ENCODE measurements at places on chromosomes 2 and 18. TPM values are rescaled to one million over a fixed set of nuclear protein-coding genes. Genes with fewer than 3 reads are reported as not detected.

CIB4 gene
- total RNA-seq, result not detected

GFPT1 gene
- total RNA-seq, result 39.3 TPM

CROCC2 gene
- total RNA-seq, result not detected

SAG gene
- not detected for total RNA-seq

ADGRF3 gene
- 0.54 TPM for total RNA-seq

SERPINB10 gene
- not detected for total RNA-seq

CHCHD5 gene
- 24.4 TPM for total RNA-seq

MRO gene
- total RNA-seq, result not detected

CFAP53 gene
- total RNA-seq, result 0.22 TPM

SPHKAP gene
- total RNA-seq, result 0.71 TPM

- peaks cover 1% of the 10 kb centered on the region for H3K4me1 ChIP-seq
- H3K27me3 ChIP-seq, result no peaks in the 10 kb centered on the region
- H3K4me3 ChIP-seq, result no peak overlapping the region
- no peak overlapping the region for H3K27ac ChIP-seq
- H3K36me3 ChIP-seq, result no peaks in the 10 kb centered on the region
Measured at GRCh38 chr2:174704061-174704460, 60.2 kb downstream of the CHRNA1 start.

- no peak overlapping the region for H3K27ac ChIP-seq
- no peak for DNase-seq
- H3K4me3 ChIP-seq, result no peak overlapping the region
- no peaks in the 10 kb centered on the region for H3K4me1 ChIP-seq
- no peaks in the 10 kb centered on the region for H3K27me3 ChIP-seq
Measured at GRCh38 chr2:169294001-169294675, 68.2 kb downstream of the LRP2 start.

- H3K4me1 ChIP-seq, result no peaks in the 10 kb centered on the region
- H3K4me3 ChIP-seq, result no peak overlapping the region
- no peak for DNase-seq
- H3K27me3 ChIP-seq, result peaks cover under 1% of the 10 kb centered on the region
- H3K27ac ChIP-seq, result no peak overlapping the region
Measured at GRCh38 chr2:127818241-127818640, 7.3 kb upstream of the WDR33 start.

- peaks cover 16% of the 10 kb centered on the region for H3K27me3 ChIP-seq
- peaks cover 47% of the 10 kb centered on the region for H3K4me1 ChIP-seq
- H3K4me3 ChIP-seq, result peak overlapping the region; percentile 75
- peak; percentile 75 for DNase-seq
Measured at GRCh38 chr2:100107906-100108647, 34.3 kb downstream of the AFF3 start.

GRCh38 chr2:216694826-216695217 lies 527 bp downstream of the IGFBP5 start:
- peak overlapping the region; percentile 78 for H3K4me3 ChIP-seq
- no peaks in the 10 kb centered on the region for H3K36me3 ChIP-seq
- no peak for DNase-seq
- no peak overlapping the region for H3K27ac ChIP-seq

DNA sequence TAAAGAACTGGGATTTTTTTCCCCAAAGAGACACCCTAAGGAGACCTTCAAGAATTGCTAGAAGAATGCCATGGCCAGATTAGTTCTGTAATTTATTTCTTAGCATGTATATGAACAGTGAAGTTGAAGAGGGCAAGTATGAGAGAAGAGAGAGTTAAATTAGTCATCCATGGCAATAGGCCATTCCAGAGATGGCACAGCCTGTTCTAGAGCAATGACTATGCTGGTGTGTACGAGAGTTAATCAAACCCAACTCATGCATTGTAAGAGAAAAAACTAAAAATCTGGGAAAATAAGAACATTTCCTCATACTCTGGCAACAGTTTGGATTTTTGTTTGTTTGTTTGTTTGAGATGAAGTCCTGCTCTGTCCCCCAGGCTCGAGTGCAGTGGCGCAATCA lies 112.1 kb upstream of the PIK3C3 start:
- no peak for DNase-seq
- H3K36me3 ChIP-seq, result no peaks in the 10 kb centered on the region
- H3K27ac ChIP-seq, result no peak overlapping the region
- H3K4me1 ChIP-seq, result no peaks in the 10 kb centered on the region
- H3K4me3 ChIP-seq, result no peak overlapping the region

DNA sequence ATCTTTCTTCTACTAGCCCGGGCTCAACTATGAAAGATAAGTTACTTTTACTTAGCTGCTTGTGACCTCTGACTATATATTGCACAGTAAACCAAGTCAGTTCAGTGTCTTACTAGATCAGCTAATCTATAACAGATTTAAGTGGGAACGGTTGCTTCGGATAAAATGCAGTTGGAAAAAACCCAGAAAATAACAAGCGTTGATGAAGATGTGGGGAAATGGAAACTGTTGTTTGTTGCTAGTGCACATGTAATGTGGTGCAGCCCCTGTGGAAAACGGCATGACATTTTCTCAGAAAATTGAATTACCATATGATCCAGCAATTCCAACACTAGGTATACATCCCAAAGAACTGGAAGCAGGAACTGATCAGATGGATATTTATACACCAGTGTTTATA lies 248.5 kb downstream of the PRKCE start:
- H3K36me3 ChIP-seq, result no peaks in the 10 kb centered on the region
- H3K27ac ChIP-seq, result no peak overlapping the region
- no peak overlapping the region for H3K4me3 ChIP-seq
- no peaks in the 10 kb centered on the region for H3K27me3 ChIP-seq

GRCh38 chr2:9074930-9075329 lies 71.4 kb upstream of the MBOAT2 start:
- H3K4me1 ChIP-seq, result no peaks in the 10 kb centered on the region
- DNase-seq, result no peak
- H3K27ac ChIP-seq, result no peak overlapping the region
- H3K36me3 ChIP-seq, result no peaks in the 10 kb centered on the region
- no peak overlapping the region for H3K4me3 ChIP-seq

DNA sequence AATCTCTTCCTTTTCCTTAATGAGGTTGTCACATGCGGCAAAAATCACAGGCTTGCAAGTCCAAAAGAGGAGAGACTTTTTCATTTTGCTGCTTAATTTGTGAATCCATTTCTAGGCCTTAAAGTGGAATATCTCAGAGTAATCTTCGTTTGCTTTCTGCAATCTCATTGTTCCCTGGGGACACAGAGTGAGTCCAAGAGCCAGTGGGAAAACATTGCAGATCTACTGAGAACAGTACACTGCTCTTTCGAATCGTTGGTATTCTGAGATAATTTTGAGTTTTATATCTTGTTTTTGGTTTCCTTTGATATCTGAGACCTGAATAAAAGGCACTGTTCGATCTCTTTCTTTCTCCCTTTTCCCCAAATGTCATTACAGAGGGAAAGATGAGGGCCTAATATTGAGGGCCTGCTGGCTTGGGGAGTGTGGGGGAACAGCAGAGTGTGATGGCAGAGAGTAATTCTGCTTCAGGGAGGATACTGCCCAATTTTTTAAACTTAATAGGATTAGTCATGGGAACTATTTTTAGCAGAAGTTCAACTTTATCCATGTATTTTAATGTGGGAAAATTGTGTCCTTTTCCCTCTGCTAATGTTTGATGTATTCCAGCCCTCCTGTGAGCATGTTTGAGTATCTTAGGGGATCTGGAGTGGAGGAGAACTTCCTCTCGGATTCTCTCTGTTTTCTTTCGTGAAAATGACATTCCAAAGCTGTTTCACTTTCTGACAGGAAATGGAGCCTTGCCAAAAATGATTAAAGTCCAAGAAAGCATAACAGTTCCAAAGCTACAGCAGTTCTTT lies 418.2 kb upstream of the ZEB2 start:
- H3K27me3 ChIP-seq, result no peaks in the 10 kb centered on the region
- DNase-seq, result no peak
- no peak overlapping the region for H3K4me3 ChIP-seq
- peaks cover 12% of the 10 kb centered on the region for H3K4me1 ChIP-seq
- peak overlapping the region; percentile 71 for H3K27ac ChIP-seq

DNA sequence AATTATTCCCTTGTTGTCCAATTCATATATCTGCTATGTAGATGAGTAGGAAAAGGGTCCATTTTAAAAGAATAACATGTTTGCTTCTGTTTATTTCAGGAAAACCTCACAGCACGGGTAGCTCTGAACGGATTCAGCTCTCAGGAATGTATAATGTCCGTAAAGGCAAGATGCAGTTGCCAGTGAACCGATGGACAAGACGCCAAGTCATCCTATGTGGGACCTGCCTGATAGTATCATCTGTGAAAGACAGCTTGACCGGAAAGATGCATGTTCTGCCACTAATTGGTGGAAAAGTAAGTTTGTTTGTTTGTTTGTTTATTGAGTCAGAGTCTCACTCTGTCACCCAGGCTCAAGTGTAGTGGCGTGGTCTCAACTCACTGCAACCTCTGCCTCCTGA lies 114.6 kb downstream of the PHLPP1 start:
- peaks cover 11% of the 10 kb centered on the region for H3K4me1 ChIP-seq
- H3K36me3 ChIP-seq, result no peaks in the 10 kb centered on the region
- H3K27me3 ChIP-seq, result no peaks in the 10 kb centered on the region
- DNase-seq, result no peak

GRCh38 chr18:60279391-60279790 lies 93.2 kb downstream of the MC4R start:
- DNase-seq, result no peak
- H3K4me3 ChIP-seq, result no peak overlapping the region
- H3K27ac ChIP-seq, result no peak overlapping the region
- H3K27me3 ChIP-seq, result no peaks in the 10 kb centered on the region

- H3K4me1 ChIP-seq, result peaks cover 8% of the 10 kb centered on the region
- H3K36me3 ChIP-seq, result no peaks in the 10 kb centered on the region
- no peak for DNase-seq
- H3K4me3 ChIP-seq, result peak overlapping the region; percentile 2
Measured at GRCh38 chr2:85605406-85606115, 3.1 kb upstream of the TMEM150A start.

DNA sequence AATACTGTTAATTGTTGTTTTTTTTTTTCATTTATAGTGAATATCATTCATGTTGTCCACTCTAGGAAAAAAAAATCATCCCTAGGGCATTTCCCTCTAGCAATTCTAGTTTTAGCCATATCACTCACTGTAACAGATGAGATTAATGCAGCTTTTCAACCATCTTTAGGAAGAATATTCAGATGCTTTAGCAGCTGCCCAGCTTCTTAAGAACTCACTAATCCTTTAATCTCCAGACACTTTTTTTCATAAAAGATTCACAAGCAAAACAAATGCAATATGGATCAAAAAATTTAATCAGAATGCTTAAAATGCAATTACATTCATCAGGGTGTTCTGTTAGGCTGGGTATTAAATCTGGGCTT lies 692.6 kb downstream of the ERBB4 start:
- no peaks in the 10 kb centered on the region for H3K36me3 ChIP-seq
- H3K4me1 ChIP-seq, result peaks cover 16% of the 10 kb centered on the region
- no peaks in the 10 kb centered on the region for H3K27me3 ChIP-seq

DNA sequence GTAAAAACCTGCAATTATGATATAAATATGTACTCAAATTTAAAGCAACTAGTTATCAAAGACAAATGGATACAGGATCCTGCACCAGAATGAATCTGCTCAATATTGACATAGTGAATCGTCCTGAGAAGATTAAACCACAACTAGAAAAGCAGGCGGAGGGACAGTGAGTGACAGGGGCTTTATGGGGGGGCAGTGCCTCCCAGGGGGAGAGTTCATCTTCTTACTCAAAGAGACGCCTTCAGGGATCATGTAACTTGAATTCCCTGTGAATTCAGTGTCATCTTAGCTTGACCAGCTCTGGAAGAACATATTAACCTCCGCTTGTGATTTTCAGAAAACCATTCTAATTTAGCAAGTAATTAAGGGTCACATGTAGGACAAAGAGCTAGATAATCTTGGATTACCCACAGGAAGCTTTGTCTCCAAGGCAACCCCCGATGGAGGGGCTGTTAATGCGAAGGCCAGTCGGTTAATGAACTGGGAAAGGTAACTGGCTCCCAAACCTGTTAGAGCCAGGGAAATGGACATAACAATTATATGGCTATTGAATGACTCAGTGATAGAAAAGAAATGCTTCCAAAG lies 17.4 kb upstream of the LMAN1 start:
- H3K27me3 ChIP-seq, result peaks cover 2% of the 10 kb centered on the region
- peaks cover 4% of the 10 kb centered on the region for H3K36me3 ChIP-seq
- peak overlapping the region; percentile 49 for H3K27ac ChIP-seq
- peak overlapping the region; percentile 1 for H3K4me3 ChIP-seq
- H3K4me1 ChIP-seq, result peaks cover 33% of the 10 kb centered on the region
- no peak for DNase-seq

GRCh38 chr2:101147971-101148370 lies 3.2 kb downstream of the TBC1D8 start:
- H3K36me3 ChIP-seq, result no peaks in the 10 kb centered on the region
- H3K4me1 ChIP-seq, result peaks cover 38% of the 10 kb centered on the region
- no peak for DNase-seq
- H3K27me3 ChIP-seq, result peaks cover 4% of the 10 kb centered on the region
- H3K4me3 ChIP-seq, result no peak overlapping the region

DNA sequence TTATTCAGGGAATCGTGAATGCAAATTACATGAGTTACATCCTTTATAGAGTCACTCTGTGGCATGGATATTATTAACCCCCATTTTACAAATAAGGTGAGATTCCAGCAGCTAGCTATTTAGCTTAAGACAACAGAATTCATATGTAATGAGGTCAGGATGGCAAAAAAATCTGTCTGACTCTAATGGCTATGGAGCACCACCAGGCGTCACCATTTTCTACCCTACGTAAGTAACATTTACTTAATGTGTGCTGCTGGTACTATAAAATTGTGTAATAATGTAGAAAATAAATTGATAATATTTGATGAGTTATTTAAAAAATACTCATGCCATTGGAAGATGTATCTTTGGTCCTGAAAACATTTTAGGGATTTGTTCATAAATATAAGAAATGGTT lies 2040.1 kb upstream of the LRRTM1 start:
- H3K27me3 ChIP-seq, result peaks cover 2% of the 10 kb centered on the region
- no peaks in the 10 kb centered on the region for H3K36me3 ChIP-seq
- peaks cover 8% of the 10 kb centered on the region for H3K4me1 ChIP-seq
- no peak overlapping the region for H3K27ac ChIP-seq

GRCh38 chr18:48777026-48777743 lies 173.6 kb downstream of the SMAD7 start:
- H3K4me1 ChIP-seq, result peaks cover 31% of the 10 kb centered on the region
- H3K36me3 ChIP-seq, result peaks cover 13% of the 10 kb centered on the region
- peak; percentile 77 for DNase-seq
- no peak overlapping the region for H3K27ac ChIP-seq
- H3K27me3 ChIP-seq, result peaks cover 9% of the 10 kb centered on the region
- no peak overlapping the region for H3K4me3 ChIP-seq
